Smooth muscle cell of the brain vasculature (primary cell): ENCODE measurements at places on chromosomes 4 and X.
A peak's percentile ranks its signal among the peaks of the same experiment; 100 is the strongest.

DNA sequence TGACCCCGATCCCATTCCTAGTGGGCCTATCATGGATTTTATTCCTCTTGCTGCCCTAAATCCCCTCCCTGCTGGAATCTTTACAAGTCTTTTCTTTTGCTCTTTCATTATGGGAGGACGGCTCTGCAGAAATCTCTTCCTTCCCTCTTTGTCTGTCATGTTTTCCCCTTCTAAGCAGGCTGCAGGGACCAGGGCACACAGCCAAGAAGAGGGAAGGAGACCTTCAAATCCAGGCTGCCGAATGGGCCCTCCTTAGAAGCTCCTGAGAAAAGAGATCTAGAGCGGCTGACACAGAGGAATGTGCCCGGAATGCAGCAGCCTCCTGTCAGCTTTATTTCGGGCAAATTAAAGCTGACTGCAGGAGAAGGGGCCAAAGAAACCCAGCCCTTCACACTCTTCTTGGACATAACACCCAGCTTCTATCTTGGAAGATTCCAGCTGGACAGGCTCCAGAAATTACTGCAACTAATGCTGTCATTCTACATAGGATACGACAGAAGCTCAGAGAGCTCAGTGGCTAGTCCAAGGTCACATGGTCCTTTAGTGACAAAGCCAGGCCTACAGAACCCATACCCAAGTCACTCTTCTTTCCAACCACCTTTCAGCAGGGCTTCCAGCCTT lies 187.8 kb upstream of the NHS start:
- DNase-seq: no peak

GRCh38 chr4:106114270-106114669 lies 201.7 kb downstream of the TBCK start:
- DNase-seq: no peak

- no peak for DNase-seq
These were observed 126.7 kb upstream of the RAI2 start for GRCh38 chrX:17987783-17988182.

DNA sequence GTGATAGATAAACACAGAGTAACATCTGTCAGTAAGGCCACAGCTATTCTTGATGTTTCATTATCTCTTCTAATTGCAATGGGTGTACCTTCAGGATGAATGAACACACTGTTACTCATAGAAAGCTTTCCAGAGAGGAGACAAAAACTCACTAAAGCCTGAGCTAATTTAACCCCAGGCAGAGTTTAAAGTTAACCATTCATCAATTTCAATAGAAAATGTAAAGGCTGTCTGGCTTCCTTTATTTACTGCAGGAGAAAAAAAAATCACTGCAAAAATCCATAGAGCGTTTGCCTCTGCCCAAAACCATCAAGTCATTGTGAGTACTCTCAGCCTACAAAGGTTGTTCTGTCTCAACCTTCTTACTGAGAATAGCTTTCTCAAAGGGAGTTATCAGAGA lies 376.9 kb downstream of the PPP4R3C start:
- no peak for DNase-seq

DNA sequence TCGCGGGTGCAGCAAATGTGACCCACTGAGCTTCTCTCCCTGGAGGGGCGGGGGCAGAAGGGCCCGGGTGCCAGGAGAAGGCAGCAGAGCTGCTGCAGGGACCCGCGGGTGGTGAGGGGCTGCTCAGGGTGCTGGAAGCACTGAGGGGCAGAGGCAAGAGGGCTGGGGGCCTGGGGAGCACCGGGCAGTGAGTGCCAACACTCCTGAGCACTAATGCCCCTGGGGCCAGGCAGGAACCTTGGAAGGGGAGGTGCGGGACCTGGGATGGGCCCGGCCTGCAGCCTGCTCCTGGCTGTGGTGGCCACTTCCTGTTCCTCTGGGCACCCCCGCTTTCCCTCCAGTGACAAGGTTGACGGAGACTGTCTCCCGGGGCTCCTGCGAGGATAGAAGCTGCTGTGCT lies 66.5 kb upstream of the ADRA2C start:
- DNase-seq: no peak

- DNase-seq: no peak
These were observed 11.5 kb downstream of the PARM1 start for GRCh38 chr4:74944354-74944793.

GRCh38 chr4:1199556-1200331 lies 27.4 kb upstream of the SPON2 start:
- no peak for DNase-seq

DNA sequence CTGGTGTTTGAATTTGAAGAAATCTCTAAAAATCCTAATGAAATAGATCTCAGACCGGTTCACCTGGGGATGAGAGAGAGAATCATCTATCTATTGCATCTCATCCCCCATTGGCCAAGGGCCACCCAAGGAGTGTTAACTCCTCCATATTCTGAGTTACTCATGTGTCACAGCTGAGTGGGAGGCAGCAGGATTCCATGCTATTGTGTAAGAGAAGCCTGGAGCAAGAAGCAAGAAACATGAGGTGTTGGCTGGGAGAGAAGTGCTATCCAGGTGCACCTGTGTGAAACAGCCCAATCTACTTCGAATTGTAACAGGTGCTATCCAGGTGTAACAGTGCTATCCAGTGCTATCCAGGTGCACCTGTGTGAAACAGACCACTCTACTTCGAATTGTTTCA lies 150.3 kb upstream of the MAOA start:
- no peak for DNase-seq

DNA sequence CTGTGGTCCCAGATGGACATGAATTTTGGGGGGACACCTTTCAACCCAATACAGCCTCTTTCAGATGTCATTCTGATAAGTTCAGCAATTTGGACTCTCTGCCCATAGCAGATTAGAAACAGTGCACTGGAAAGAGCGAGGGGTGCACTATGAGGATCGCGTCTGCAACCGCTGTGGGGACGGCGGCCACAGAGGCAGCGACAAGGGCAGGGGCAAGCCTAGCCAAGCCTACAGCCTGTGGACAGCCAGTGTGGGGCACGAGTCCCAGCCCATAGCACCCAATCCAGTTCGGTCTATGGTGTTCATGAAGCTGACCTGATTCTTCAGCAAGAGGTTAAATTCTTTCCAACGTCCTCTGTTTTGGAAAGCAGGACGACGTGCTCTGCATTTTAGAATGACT lies 9.7 kb upstream of the NSG1 start:
- DNase-seq: no peak

DNA sequence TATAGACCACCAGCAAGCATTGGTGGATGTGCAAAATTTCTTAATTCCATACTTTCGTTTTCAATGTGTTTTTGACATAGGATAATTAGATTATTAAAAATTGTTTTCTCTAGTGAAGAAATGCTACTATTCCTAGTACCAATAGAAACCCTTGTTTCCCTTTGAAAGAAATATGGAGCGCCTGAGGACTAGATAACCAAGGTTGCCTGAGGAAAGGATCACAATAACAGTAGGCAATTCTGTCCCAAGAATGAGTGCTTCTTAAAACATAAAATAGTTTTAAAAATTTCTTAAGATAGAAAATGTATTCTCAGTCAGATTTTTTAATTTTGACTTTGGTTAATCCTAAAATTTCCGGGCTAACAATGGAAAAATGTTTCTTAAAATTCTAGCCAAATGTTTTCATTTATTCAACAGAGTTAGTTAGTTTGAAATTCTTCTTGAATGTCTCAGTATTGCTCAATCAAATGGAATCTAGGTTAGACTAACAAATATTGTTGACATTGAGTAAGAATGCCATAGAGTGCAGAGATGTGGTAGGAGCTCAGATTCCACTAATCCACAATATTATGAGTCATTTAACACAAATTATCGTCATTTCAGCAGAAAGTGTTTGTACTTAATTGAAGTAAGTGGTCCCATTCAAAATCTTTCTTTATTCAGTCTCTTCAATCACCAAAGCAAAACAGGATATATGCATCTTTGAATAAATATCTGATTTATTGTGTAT lies 666.0 kb downstream of the GRID2 start:
- peak; percentile 57 for DNase-seq

GRCh38 chr4:174707902-174708301 lies 121.1 kb downstream of the GLRA3 start:
- DNase-seq: no peak

- no peak for DNase-seq
These were observed 3.3 kb upstream of the RELL1 start for GRCh38 chr4:37689353-37690095.

- no peak for DNase-seq
These were observed 119.3 kb downstream of the VSIG4 start for GRCh38 chrX:65920620-65921019.

GRCh38 chrX:24298191-24298590 lies 15.7 kb downstream of the SUPT20HL2 start:
- no peak for DNase-seq

DNA sequence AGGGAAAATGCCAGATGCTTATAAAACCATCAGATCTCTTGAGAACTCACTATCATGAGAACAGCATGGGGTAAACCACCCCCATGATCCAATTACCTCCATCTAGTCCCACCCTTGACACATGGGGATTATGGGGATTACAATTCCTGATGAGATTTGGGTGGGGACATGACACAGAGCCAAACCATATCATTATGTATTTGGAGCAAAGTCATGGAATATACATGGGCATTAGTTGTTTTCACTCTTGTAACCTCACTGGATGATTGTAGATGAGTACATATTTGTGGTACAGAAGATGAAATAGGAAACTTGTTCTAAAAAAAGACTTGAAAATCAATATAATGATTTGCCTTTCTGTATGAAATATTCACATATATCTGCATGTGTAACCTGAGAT lies 674.5 kb upstream of the BOD1L1 start:
- no peak for DNase-seq

DNA sequence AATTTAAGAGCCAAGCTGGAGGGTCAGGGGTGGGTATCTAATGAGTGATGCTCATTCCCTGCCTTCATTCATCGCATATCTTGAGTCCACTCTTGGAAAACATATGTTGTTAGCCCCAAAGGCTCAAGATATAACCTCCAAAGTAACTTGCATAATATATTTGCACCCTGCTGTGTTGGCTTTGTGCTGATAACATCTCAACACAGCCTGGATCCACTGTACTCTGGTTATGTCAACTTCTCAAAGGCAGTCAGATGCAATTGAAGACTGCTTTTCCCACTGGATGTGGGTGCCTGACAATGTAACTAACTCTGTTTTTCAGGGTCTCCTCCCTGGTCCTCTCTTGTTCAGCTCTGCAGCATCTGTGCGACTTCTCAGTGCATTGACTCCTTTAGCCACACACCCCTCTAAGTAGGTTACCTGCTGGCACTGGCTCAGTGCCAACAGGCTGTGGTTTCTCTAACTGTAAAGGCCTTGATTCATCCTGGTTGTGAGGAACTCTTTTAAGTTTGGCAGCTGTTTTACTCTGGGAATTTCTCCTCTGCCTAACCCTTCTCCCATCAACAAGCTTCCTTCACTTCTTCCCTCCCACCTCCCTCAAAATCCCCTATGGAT lies 28.1 kb downstream of the SLC16A2 start:
- peak; percentile 39 for DNase-seq

GRCh38 chr4:14925471-14925870 lies 76.8 kb upstream of the CPEB2 start:
- DNase-seq: no peak

GRCh38 chrX:9337046-9337445 lies 127.8 kb upstream of the TBL1X start:
- no peak for DNase-seq

- DNase-seq: no peak
These were observed 3.6 kb downstream of the NOCT start for GRCh38 chr4:139018971-139019758.

GRCh38 chr4:74471264-74471663 lies 26.3 kb downstream of the AREG start:
- no peak for DNase-seq

GRCh38 chrX:70480660-70481018 lies 36.0 kb downstream of the DLG3 start:
- DNase-seq: no peak

GRCh38 chr4:53929955-53930798 lies 134.2 kb downstream of the CHIC2 start:
- DNase-seq: no peak

- DNase-seq: no peak
These were observed 16.9 kb upstream of the LRBA start for GRCh38 chr4:151031831-151032605.
